Cerebellum (tissue), 4 donors: ENCODE measurements at places on chromosomes 4 and X. TPM values are rescaled to one million over a fixed set of nuclear protein-coding genes. Genes with fewer than 3 reads are reported as not detected.

- DNase-seq: no peak
Measured at GRCh38 chrX:133640161-133641015, 225.1 kb upstream of the GPC4 start.

- DNase-seq: no peak
Measured at GRCh38 chr4:10577508-10578426, 106.8 kb downstream of the CLNK start.

PABPC4L gene
- 3.7 TPM for total RNA-seq

DNA sequence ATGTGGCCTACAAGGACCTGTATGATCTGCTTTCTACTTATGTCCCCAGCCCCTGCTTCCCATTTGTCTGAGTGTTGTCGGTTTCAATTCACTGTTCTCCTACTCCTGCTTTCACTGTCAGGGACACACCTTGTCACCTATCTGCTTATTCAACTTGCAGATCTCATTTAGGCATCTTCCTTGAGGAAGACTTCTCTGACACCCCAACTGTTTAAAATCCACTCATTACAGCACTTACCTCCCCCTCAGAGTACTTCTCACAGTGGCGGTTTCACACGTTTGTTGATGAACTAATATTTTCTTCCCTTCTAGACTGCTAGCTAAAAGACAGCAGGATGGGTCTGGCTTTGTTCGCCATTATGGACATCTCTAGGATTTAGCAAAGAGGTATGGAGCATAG is 279.9 kb upstream of the TET2 start:
- no peak for DNase-seq

TCEAL2 gene
- 16.1 TPM for total RNA-seq

DNA sequence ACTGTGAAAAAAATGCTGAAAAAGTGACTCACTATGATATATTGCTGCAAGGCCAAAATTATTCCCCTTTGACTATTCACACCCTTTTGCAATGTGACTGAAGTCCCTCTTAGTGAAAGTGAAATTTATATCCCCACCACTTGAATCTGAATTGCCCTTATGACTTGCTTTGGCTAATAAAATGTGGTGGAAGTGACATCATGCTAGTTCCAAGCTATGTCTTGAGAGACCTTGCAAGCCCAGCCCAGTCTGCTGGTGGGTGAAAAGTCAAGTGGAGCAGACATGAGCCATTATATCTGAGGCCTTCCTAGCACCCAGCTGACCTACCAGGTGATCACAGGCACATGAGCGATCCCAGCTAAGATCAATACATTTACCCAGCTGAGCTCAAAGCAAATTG is 94.7 kb downstream of the LINC00632 start:
- DNase-seq: no peak

MSANTD1 gene
- 3.8 TPM for total RNA-seq

DNA sequence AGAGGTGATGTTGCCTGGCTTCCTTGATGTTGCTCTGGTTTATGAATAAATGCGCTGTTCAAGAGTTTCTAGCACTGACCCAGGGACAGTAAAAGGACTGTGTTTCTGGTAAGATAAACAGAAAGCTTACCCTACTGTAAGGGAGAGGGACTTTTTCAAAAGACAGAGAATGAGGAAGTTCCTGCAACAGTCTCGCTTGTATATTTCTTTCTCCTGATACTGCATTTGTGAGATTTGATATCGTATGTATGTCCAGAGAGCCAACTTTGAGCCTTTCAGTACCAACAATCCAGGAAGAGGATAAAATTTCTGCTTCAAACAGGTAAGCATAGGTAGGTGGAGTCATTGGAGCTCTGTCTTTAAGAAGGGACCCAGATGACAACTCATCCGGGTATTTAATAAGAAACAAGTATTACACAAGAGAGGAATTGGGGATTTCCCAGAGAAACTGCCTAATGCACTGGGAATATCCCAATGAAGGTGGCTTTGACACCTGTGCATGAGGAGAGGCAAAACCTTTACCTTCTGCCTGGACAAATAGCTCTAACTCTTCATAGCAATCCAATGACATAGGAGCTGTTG is 773 bp downstream of the DAPP1 start:
- no peak for DNase-seq

- no peak for DNase-seq
Measured at GRCh38 chr4:86461849-86462248, 102.0 kb upstream of the MAPK10 start.

SPP1 gene
- total RNA-seq: 196 TPM

NDP gene
- total RNA-seq: 18.7 TPM

- DNase-seq: no peak
Measured at GRCh38 chr4:150814873-150815272, 200.2 kb downstream of the LRBA start.

DNA sequence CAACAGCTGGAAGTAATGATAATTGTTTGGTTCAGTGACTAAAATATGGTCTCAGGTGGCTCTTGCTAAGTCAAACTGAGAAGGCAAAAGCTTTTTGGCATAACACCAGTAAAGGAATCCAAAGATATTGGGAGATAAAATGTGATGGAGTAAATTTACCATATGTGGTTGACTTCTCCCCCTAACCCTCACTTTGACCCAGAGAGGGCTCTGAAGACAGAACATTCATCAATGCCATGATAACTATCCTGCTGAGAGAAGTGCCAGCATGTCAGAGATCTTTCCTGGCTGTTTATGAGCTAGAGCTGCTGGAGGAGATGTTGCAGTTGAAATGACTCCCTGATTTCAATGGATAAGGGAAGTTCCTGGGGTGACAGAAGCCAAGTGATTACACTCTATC is 213.4 kb downstream of the SPCS3 start:
- no peak for DNase-seq

- DNase-seq: peak; percentile 76
Measured at GRCh38 chrX:24647257-24648058, at the start of gene PCYT1B. Gene PCYT1B (minus strand): TSS chrX:24647347. CDS start chrX:24647105, 242 bp downstream.

SLC10A3 gene
- 2.8 TPM for total RNA-seq

RPL9 gene
- total RNA-seq: 1,493 TPM

MAGEA2 gene
- not detected for total RNA-seq

DNA sequence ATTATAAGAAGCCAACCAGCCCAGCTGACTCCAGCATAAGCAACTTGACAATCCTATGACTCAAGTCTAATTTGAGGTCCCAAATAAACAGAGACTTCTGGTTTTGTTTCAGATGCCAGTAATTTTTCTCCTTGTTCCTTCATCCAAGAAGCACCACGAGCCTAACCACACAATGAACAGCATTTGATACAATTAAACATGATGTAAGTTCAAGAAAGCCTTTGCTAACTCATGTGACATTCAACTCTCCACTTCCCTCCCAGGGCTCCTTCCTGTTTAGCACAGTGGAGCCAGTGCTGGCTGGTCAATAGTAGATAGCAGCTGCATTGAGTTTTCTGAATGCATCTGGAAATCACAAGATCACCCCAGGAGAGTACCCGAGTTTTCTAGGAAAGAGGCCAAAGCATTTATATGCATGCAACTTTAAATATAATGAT is 206.3 kb downstream of the ARHGAP24 start:
- no peak for DNase-seq

POLR2B gene
- total RNA-seq: 118 TPM

LUZP4 gene
- not detected for total RNA-seq

TMPRSS11D gene
- not detected for total RNA-seq

GRCh38 chr4:156723951-156724668 is 247.5 kb downstream of the PDGFC start:
- no peak for DNase-seq

DNA sequence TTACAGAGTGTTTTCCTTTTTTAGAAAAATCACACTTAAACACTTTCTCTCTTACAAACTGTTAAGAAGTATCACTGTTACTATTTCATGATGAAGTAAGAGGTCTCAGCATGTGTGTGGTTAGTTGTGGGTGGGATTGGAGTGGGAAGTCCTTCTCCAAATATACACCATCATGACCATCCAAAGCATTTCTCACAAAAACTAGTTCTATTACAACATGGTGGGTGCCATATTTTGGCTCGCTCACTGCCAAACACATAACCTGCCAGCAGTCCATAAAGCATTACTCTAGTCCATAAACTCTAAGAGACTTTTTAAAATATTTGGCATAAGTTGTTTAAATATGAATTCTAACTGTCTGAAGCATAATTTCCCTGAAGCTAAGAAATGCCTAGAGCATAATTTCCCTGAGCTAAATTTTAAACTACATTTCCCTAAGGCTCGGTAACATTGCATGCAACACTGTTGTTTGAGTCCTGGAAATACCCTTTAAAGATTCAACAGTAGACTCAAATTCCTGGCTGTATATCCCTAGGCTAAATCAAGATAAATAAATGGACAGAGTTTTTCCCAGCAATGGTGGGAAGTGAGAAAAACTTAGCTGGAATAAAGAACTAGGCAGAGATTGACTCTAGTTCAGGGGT is 415.0 kb upstream of the INTU start:
- DNase-seq: no peak

GRCh38 chr4:169315530-169316343 is 45.0 kb upstream of the SH3RF1 start:
- no peak for DNase-seq

DNA sequence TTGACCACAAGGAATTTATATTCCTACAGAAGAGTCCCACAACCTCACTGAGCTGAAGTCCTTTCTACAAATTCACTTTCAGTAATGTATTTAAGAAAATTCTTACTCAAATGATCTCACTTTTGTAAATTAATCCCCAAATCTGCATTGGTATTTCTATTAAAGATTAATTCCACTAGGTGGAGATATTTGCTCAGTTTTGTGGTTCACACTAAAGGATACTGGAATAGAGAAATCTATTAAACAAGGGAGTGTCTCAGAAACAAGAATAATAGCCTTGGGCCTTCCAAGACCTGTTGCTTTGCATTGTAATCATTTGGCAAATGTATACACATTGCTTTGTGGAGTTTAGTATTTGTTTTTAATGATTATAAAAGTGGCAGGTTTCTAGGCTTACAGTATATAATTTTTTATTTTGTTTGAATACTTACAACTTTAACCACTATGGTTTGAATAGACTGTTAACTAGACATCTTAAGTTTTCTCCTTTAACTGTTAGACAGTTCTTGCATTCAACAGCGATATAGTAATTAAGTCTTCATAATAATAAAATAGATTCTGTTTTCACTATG is 25.9 kb downstream of the CFAP299 start:
- peak; percentile 9 for DNase-seq

DNA sequence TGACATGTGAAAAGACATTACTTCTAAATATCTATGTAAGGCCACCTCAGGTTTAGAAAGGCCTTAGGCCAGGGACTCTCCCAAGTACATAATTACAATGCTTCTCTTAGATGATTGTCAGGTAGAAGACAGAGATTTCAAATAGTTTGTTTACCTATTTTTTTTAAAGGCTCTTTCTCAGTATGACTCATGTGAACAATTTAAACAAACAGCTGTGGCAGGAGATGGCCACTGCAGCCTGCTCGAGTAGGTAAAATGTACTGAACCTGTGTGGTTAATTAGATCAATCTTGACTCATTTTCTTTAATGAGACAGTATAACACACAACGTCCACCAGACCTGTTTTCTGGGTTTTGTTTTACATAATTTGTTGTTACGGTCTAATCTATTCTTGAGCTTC is 50.2 kb downstream of the LEF1 start:
- no peak for DNase-seq

HSFX4 gene
- not detected for total RNA-seq

DNA sequence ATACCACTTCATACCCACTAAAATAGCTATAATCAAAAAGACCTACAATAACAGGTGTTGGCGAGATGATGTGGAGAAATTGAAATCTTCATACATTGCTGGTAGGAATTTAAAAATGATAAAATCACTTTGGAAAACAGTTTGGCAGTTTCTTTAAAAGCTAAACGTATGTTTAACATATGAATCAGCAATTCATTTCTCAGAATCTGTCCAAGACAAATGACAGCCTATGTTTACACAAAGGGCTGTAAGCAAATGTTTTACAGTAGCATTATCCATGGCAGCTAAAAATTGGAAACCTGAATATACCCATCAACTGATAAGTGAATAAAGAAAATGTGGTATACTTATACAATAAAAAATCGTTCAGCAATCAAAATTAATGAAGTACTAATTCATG is 33.0 kb upstream of the ABCG2 start:
- DNase-seq: no peak

PRR32 gene
- total RNA-seq: not detected

CT45A2 gene
- not detected for total RNA-seq

DNA sequence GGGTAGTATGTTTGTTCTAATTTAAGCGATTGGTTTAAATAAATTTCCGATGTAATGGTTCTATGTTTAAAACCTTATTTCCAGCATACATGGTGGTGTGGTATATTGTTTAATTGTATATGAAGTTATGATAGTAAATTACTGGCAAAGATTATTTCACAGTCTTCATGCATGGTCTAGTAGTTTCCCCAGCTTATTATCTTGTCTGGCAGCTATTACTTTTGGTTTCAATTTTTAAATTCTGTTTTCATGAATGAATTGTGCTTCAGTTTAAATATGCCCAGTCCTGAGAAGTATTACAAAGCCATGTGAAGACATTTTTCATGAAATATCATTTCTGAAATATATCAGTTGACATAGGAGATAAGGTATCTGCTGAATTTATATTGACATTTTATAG is 6.3 kb downstream of the ALG13 start:
- no peak for DNase-seq

TREX2 gene
- 1.3 TPM for total RNA-seq

TSPAN6 gene
- 34.5 TPM for total RNA-seq

DNA sequence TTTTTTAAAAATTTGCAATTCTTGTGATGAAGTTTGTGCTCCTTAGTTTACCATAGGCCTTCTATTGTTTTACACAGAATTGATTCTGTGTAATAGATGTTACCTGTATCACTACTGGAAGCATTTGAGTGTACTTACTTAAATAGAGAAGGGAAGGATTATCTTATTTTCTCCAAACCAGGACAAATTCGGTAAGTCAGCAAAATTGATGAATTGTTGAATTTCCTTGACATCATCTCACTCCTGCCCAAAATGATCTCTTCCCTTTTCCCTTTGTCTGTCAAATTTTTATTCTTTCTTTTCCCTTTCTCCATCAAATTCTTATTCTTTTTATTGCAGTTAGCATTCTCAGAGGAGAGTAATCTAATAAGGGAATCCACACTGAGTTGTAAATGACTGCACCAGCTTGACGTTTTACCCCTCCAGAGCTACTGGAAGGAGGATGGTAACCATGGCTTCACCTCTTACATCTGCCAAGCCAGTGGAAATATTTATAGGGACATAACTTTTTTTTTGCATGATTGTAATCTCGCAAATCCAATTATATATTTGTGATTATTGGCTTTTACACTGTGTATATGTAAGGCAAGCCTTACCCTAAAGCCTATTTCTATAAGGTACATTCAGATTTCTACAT is 42.6 kb upstream of the HAND2 start:
- no peak for DNase-seq

HSFX2 gene
- 0.54 TPM for total RNA-seq

DNA sequence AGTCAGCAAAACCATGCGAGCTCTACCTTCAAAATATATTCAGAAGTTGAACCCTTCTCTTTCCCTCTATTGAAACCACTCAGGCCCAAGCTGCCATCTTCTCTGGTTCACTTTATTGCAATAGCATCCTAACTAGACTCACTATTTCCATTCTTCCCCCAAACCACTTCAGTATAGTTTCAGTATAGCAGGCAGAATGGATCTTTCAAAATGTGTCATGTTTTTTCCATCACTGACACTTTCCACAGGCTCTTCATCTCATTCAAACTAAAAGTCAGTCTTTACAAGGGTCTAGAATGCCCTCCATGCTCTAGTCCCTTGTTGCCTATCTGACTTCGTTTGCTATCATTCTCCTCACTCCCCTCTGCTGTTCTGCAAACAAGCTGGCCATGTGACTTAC is 274.4 kb downstream of the IDS start:
- DNase-seq: no peak
